NCI-H1092 (cell line): ENCODE measurements at places on chromosomes 5 and 9.

- no peak for DNase-seq
These were observed 32.8 kb downstream of the PCDH1 start for GRCh38 chr5:141845371-141845851.

- no peak for DNase-seq
These were observed 169.3 kb downstream of the FANCC start for GRCh38 chr9:95148208-95148520.

- DNase-seq, result no peak
These were observed 430.6 kb downstream of the PIK3R1 start for GRCh38 chr5:68646144-68646543.

DNA sequence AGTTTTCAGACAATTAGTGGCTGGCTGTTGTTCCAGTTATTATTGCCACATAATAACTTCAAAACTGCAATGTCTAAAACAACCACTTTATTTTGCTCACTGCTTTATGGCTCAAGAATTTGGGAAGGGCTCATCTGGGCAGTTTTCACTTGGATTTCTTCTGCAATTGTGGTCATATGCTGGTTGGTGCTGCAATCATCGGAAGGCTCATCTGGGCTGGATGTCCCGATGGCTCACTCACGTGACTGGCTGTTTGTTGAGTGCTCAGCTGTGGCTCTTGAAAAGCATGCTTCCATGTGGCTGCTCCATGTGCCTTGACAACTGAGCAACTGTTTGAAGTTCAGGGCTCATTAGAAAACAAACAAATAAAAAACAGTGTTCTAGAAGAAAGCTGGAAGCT, 1032.5 kb downstream of the DTWD2 start:
- no peak for DNase-seq

DNA sequence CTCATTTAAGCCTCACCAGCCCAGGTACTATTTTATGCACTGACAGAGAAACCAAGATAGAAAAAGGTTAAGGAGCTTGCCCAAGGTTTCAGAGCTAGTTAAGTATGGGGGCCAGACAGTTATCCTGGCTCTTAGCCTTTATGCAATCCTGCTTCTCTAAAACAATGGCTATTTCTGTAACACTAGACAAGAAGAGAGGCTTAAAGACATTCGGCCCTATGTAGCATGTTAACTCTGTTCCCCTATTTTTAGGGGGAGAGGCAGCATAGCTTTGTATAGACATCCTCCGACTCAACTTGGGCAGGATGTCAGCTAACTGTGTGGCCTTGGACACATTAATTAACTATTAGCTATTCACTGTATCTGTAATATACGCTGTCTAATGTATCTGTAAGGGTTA, 54.6 kb downstream of the LHFPL2 start:
- DNase-seq, result no peak

GRCh38 chr9:10875752-10876151, 262.9 kb upstream of the PTPRD start:
- DNase-seq, result no peak

DNA sequence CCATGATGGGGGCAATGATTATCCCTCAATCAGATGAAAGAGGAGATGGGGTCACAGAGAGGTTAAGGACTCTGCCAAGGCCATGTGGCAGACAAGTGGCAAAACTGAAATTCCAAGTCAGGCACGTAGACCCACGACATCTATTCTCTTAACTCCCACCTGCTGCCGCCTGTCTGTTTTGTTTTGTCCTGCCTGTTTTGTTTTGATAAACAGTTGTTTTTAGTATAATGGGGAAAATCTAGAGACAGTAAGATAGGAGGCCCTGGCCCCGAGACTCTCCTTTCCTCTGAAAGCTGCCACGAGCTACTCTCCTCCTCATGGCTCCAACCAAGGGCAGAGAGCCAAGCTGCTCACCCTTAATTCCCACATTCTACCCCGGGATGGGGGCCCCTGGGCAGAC, 4.9 kb downstream of the FSTL4 start:
- peak; percentile 40 for DNase-seq

DNA sequence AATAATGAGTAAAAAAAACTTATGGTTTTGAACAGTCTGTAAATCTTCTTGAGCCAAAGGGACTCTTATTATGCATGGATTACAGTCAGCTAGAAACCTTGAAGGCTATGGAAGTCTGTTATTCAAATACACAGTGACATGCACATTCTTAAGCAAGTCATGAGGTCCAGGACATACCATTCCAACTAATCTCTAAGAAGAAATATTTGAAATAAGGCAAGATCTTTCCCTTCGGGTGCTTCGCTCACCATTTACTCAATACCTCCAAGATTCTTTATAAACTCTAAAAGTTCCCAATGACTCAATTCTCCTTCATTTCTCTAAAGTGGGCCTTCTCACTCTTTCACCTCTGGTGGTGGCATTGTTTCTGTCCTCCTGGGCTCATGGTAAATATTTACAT, 811.0 kb downstream of the NR2F1-AS1 start:
- DNase-seq, result no peak

GRCh38 chr9:133913571-133914369, 78.4 kb downstream of the VAV2 start:
- DNase-seq, result no peak

- DNase-seq, result no peak
These were observed 465.3 kb upstream of the ARRDC3 start for GRCh38 chr5:91848453-91848852.

DNA sequence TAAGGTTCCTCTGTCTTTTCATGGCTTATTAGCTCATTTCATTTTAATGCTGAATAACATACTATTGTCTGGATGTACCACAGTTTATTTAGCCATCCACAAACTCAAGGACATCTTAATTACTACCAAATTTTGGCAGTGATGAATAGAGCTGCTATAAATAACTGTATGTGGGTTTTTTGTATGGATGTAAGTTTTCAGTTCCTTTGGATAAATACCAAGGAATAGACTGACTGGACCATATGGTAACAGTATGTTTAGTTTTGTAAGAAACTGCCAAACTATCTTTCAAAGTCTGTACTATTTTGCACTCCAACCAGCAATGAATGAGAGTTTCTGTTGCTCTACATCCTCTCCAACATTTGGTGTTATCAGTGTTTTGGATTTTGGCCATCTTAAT, 38.7 kb downstream of the SCAMP1 start:
- DNase-seq, result no peak

DNA sequence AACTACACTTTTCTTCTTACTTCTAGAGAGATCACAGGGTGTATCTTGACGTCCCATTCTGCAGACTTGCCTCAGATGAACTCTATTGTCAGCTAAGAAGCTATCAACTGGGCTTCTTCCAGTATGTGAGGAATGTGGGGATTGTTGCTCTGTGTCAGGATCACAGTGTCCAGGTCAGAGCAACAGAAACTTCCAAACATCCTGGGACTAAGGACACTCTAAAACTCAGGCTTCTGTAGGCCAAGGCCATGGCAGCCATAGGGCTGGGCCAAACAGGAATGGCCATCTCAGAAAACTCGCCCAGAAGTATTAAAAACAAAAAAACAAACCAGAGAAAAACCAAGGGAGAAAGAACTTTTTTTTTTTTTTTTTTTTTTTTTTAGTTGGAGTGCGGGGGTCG, 210.0 kb upstream of the CLINT1 start:
- DNase-seq, result no peak

DNA sequence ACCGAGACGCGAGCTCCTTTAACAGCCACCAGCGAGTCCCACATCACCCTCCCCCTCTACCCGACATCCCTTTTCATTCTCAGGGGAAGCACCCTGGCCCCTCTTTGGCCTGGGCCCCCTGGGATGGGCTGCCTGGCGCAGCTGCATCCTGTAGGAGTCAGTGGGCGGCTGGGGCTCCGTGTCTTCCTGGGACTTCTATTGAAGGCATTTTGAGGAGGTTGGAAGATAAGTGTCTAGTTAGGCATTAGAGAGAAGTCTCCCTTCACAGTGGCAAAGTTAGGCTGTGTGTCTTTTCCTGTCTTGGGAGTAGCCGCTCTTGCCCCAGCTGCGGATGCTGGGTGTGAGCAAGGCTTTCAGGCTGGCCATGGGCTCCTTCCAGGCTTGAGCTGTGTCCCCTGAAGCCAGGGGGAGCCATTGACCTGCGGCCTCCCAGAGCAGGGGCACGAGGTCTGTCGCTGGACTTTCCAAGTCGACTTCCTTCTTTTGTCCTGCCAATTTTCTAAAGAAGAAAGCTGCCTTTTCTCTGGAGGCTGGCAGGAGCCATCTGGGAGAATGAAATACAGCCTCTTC, 18.6 kb upstream of the NKD2 start:
- no peak for DNase-seq

GRCh38 chr9:18683851-18684250, 209.9 kb downstream of the ADAMTSL1 start:
- no peak for DNase-seq

DNA sequence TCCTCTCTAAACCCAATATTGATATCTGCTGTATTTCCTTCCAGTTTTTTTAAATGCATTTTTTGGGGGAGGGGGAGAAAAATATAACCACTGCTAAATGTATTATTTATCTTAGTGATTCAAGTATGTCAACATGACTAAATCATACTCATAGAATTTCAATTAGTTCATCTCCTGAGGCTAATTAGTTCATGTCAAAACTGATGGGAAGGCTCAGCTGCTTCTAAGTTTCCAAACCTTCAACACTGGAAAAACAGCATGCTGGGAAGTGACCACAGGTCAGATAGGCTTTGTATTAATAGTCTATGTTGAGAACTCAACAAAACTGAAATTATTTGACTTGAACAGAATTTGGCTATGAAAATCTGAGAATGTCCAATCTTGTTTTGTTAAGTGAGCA, 118.7 kb downstream of the TTLL11 start:
- DNase-seq, result no peak
